ENCODE measurements at places on chromosomes 16 and 17.

GRCh38 chr16:55982597-55982996, 107.4 kb upstream of the CES5A start:
- no peak for DNase-seq

DNA sequence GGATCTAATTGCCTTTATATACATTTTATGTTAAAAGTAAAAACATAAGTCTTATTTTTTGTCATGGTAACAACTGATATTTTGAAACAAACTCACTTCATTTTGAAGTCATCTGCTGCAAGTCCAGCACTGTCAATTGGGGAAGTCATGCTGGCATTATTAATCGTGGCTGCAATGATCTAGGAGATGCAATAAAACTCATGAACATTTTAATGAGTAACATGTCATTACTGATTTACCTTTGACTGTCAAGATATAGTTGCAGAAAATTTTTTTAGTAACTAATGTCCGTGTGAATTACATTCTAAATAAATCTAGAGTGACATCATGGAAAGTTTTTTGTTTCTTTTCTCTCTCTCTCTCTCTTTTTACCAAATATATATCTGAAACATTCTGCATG, 17.3 kb upstream of the KRT24 start:
- no peak for DNase-seq

DNA sequence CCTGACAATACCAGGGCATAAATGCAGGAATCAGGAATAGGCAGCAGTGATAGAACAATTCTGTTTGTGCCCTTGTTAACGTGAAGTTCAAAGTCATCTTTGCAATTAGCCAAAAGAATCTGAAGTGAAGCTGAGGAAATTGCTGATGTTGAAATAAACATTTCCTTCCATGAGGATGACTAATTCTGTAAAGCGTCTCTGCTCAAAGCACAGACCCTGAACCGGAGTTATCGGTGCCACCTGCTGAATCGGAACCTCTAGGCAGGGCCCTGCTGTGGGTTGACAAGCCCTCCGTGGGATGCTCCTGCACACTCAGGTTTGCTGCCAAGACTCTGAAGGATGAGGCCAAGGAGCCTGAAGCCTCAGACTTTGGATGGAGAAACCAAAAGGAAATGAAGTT, 37.0 kb upstream of the CDH1 start:
- no peak for DNase-seq

GRCh38 chr16:9134306-9134705, 42.9 kb downstream of the HAPSTR1 start:
- no peak for DNase-seq

DNA sequence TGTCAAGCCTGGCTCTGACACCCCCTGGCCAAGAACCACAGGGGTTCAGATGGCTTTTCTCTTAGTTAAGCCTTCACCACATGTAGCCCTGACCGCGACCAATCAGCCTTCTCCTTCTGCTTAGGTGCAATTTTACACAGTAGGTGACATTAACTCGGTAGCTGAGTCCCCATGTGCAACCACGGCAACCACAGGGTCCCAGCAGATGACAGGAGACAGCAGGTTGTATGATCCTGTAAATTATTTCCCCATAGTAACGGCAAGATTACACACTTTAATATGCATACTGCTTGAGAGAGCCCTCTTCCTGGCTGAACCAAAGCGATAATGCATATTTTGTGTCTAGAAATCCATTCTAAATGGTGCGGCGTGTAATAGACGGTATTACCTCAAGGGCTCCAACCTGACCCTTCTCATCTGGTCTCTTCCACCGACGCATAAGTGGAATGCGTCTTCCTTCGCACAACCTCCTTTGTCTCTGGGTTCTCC, 458.7 kb upstream of the ZFHX3 start:
- DNase-seq = no peak

- DNase-seq = no peak
Observed at GRCh38 chr16:75096656-75097055, 19.9 kb downstream of the LDHD start.

GRCh38 chr17:68568581-68568980, 32.6 kb downstream of the FAM20A start:
- DNase-seq = no peak

DNA sequence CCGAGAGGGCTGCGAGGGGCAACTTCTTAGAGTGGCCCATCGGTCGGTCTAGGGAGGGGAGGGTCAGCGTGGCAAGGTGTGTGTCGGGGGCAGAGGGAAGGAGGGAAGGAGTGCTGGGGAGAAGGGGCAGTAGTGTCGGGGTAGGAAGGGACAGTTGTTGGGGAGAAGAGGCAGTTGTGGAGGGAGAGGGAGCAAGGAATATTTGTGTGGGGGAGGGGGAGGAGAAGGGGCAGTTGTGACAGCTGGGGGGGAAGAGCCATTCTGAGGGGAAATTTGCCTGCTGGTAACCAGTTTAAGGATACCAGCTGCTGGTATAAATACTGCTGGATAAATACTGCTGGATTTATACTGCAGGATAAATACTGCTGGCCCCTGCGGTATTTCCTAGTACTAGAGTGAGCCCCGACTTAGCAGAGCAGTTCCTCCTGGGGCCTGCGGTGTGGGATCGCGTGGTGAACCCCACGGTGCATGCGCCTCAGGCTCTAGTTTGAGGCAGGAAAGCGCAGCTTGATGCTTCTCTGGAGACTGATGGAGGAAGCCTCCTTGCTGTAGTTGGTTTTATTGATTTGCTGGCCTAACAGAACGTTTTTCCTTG, 309 bp downstream of the DNAH2 start:
- no peak for DNase-seq

DNA sequence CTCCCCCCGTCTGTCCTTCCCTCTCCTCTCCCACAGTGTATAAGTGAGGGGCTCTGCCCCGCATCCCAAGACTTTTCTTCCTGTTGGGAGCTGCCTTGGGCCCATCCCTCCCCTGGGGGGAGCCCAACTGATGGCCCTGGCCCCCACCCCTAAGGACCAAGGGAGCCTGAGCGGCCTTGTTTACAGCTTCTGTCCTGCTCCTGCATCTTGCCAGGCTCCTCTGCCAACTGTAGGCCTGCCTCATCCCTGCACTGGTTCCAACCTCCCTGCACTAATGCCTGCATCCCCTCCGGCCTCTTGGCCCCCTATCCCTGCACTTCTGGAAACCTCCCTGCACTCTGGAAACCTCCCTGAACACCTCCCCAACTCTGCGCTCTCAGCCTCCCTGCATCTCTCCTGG, 1.4 kb upstream of the PAGR1 start:
- DNase-seq = no peak

- no peak for DNase-seq
Observed at GRCh38 chr16:66906916-66907836, 11.5 kb downstream of the CDH16 start.

DNA sequence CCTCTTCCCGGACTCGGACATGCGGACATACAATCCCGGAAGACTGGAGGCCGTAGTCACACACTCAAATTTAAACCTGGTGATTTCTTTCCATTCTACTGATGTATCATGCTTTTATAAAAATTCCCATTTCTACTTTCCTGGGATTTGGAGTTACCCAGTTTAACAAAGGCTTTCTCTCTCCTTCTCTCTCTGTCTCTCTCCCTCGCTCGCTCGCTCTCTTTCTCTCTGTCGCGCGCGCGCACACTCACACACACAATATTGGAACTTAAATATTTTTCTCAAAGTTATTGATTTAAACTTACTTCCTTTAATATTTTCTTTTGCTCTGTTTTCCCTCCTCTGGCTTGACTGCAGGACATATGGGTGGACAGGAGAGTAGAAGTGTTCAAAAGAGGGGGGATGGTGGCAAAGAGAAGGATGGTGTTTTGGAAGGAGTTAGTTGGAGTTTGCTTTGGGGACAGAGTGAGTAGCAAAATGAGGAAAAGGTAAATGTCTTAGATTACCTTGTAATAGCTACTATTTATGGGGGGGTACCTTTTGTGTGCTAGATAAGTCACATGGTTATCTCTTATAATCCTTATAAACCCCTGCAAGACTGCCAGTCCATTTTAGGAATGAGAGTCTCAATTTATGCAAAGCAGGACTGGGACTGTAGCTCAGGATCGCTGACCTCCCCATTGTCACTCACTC, 878 bp upstream of the TRIM25 start:
- no peak for DNase-seq

- DNase-seq = no peak
Observed at GRCh38 chr17:33650304-33650703, 357.2 kb upstream of the ASIC2 start.

All from stimulated activated CD8-positive, alpha-beta memory T cell treated with anti-CD3 and anti-CD28 coated beads, Interleukin-4, amount 100 ng/mL, for 4 hours (primary cell).